ENCODE measurements at places on chromosomes 3 and 15.

- DNase-seq, result no peak
Measured at GRCh38 chr3:81967393-81967792, 205.9 kb upstream of the GBE1 start.

GRCh38 chr3:78235841-78236240 is 1195.9 kb downstream of the ROBO2 start:
- DNase-seq, result no peak

DNA sequence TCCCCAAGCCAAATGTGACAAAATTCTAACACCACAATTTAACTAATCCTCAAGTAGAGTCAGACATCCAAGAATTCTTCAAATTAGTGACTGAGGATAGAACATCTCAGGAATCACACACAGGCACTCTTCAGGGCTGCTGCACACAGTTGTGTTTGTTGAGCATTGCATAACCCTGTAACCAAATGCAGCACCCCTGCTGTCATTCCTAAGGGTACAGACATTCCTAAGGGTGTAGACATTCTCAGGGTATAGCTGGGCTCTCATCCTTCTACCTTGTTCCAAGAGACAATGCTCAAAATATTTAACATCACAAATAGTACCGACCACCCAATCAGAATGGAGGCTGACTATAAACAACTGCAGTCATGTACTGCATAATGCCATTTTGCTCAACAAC is 107.1 kb upstream of the UBE2E2 start:
- DNase-seq, result no peak

DNA sequence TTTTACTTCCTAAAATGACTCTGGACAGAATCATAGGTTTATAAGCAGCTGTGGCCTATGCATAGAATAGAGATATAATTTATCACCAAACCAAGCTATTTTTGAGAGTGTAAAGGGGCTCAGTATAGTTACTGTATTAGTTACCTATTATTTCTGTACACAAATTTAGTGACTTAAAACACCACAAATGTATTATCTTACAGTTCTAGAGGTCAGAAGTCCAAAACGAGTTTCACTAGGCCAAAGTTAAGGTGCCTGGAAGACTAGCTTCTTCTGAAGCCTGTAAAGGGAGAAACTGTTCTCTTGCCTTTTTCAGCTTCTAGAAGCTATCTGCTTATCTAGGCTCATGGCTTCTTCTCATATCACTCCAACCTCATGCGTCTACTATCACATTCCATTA is 30.1 kb downstream of the CCDC54 start:
- no peak for DNase-seq

GRCh38 chr15:94451466-94451865 is 220.1 kb downstream of the MCTP2 start:
- DNase-seq, result no peak

- DNase-seq, result no peak
Measured at GRCh38 chr15:53534105-53534839, 225.2 kb downstream of the WDR72 start.

Measured in NCI-H1436 treated with DMSO at 0.1 percent for 48 hours (cell line).